AML-193 (cell line): ENCODE measurements at places on chromosomes 11 and 22.

GRCh38 chr11:67640758-67641337, 1.3 kb upstream of the TBX10 start:
- no peak for DNase-seq

DNA sequence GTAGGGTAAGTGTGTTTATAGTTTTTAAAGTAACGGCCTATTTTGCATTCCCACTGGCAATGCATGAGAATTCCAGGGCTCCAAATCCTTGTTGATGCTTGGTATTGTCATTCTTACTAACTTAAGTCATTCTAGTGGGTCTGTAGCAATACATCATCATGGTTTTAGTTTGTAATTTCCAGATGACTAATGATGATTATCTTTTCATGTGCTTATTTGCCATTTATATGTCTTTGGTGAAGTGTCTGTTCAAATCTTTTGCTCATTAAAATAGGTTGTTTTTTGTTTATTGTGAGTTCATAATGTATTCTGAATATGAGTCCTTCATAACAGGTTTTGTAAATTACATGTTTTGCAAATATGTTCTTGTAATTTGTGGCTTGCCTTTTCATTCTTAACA, 31.2 kb downstream of the MTMR3 start:
- no peak for DNase-seq

- DNase-seq: no peak
These were observed 5.6 kb upstream of the LRFN4 start for GRCh38 chr11:66851239-66851596.

DNA sequence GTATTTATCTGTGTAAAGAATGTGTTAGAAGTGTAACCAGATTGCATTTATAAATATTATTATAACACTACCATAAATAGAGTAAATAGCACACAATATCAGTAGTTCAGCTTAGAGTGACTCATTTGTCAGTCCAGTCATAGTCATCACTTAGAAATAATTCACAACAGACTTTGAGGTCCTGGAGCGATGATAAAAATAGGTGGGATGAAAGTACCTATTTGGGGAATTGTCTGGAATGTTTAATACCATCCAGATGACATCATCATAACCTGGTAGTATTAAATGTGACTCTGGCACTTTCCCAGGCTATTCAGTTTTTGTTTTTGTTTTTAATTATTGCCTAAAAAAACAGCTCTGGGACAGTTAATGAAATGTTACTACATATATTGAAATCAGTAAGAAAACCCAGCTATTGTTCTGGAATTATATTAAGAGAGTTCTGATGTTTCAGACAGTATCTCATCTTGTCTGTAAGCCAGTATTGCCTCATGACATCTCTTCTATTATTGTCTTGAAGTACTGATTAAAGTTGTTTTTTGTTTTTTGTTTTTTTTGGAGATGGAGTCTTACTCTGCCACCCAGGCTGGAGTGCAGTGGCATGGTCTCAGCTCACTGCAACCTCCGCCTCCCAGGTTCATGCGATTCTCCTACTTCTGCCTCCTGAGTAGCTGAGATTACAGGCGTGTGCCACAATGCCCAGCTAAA, 74.8 kb downstream of the SIK2 start:
- no peak for DNase-seq

GRCh38 chr22:29012101-29012433, 49.6 kb downstream of the C22orf31 start:
- no peak for DNase-seq

GRCh38 chr22:48807155-48807554, 1020.5 kb downstream of the BRD1 start:
- DNase-seq: no peak

GRCh38 chr22:50269573-50269969, 609 bp downstream of the MAPK11 start:
- DNase-seq: no peak

- DNase-seq: peak; percentile 1
These were observed 214.3 kb downstream of the NXPE2 start for GRCh38 chr11:114892381-114893197.

- peak; percentile 57 for DNase-seq
These were observed 33.2 kb upstream of the ZBTB16 start for GRCh38 chr11:114026355-114026754.

DNA sequence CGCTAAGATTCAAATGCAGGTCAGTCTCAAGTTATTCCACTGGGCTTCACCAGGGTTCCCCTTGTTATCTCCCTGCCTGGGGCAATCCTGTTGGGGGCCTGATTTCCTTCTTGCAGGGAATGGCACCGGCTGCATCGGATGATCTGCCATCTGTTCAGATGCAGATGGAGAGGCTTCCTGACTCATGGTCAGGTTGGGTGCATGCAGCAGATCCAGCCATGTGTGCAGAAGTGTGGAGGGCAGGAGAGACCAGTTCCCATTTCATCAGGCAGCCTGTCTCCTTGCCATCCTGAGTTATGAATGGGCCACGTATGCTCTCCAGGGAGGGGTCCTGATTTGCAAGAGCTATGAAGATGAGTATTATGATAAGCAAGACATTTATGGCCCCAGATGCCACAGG, 161.2 kb upstream of the PLET1 start:
- no peak for DNase-seq

GRCh38 chr22:47034905-47035419, 272.5 kb downstream of the TBC1D22A start:
- DNase-seq: no peak

DNA sequence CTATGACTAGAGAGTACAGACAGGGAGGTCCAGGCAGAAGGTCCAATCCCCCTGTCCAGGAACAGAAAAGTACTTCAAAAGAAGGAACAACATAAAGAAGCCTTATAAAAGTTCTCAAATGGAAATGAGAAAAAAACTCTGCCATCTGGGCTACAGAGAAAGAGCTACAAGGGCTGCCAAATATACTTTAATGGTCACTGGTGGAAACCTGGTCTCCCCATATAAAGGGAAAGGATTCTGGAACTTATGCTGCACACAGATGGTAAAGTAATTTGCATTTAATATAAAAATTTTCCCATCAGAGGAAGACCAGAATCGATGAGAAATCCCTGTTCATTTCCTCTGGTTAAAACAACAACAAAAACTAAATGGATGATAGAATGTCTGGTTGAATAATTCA, 119.4 kb upstream of the MTMR2 start:
- DNase-seq: no peak

GRCh38 chr11:122692444-122692843, 36.9 kb downstream of the UBASH3B start:
- no peak for DNase-seq

DNA sequence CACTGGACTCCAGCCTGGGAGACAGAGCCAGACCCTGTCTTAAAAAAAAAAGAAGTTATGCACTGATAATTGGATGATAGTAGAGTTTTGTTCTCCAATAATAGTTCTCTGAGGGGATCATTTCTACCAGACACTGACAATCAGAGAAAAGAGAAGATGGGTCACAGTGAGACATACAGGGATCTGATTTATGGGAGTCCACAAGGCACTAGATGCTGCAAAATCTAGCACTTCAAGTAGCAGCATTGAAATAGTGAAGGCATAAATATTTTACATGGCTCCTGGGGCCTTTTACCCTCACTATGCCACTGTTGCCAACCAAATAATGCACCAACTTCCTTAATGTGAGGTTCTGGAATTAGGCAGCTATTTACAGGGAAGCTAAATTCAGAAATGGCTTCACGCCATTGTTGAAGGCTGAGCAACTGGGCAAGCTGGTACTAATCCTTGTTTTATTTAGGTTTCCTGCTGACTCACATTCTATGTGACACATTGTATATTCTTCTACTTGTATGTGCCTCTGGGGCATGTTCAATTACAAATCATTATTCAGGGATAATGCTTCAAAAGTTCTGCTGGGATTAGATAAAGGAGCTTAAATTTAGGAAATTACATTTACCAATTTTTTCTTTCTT, 38.2 kb upstream of the ABTB2 start:
- DNase-seq: no peak

DNA sequence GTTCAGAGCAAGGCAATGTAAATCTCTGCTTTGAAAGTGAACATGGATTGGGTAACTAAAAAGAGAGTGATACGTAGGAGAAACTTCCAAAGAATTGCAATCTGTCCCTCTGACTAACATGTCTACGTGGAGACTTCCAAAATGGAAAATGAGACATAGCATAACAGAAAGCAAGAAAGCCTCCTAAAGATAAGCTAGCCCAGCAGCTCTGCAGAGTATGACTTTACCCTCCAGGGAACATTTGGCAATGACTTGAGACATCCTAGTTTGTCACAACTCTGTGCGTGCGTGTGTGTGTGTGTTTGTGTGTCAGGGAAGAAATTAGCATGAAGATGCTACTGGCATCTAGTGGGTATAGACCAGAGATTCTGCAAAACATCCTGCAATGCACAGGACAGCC, 817.4 kb downstream of the NTM start:
- no peak for DNase-seq

GRCh38 chr11:69791276-69792180, 16.4 kb upstream of the FGF4 start:
- DNase-seq: no peak

GRCh38 chr22:19577422-19577966, 53.3 kb upstream of the CLDN5 start:
- no peak for DNase-seq

DNA sequence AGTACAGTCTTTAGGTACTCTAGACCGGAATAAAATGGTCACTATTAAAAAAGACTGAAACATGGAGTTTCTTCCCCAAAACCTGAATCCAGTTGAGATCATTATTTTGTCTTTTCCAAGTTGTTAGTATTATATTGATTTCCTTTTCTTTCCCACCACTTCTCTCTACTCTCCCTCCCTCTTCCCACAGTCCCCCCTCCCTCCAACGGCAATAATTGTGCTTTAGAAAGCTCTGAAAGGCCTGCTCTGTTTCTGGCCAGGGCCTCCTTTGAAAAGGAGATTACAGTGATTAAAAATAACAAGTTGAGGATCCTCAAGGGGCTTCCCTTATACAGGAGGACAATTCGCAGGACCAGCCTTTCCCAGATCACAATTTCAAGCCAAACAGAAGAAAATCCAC, 3.5 kb downstream of the SPON1 start:
- DNase-seq: no peak

DNA sequence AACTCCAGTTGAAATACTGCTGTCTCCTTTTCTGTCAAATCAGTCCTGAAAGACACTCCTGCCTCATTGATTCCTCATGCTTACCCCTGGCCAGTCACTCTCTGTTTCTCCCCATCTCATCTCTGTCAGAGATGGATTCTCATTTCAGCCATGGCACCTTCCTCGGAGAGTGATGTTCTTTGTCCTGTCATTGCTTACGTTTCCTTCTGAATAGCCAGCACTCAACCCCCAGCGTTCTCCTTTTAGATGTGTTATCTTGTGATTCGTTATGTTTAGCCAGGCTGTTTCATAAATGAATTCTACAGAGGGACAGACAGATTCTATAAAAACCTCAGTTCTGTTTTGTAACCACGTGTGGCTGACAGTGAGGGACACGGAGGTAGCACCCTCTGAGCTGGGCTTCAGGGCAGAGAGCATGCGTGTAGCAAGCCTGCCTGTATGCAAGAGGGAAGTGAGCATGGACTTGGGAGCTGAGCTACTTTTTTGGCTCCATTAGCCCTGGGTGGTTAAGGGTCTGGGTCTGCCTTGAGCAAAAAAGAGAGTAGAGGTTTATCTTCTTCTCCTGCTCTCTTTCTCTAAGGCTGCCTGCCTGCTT, 354.6 kb downstream of the DDX10 start:
- DNase-seq: no peak

- peak; percentile 67 for DNase-seq
These were observed 258.5 kb downstream of the FAM76B start for GRCh38 chr11:95531116-95531515.

DNA sequence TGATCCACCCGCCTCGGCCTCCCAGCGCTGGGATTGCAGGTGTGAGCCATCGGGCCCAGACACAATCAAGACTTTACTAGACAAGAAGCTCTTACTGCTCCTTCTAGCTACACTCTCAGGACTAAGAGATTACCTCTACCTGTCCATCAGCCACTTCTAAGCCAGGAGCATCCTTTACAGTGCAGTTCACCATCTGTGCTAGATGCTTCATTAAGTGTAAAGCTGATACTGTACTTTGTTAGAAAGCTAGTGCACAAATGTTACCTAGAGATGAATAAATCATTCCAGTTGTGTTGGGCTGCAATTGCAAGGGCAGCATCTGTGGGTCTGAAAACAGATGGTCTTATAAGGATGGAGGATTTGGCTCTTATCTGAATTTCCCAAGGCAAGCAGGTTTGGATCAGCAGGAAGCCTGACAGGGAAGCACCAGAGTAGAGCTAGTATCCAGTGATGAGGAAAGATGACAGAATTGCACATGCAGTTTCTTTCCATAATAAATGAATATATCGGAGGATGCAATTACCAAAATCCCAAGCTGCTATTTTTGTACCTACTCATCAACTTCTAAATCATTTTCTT, 58.3 kb downstream of the FAM168A start:
- no peak for DNase-seq

- peak; percentile 15 for DNase-seq
These were observed 612 bp downstream of the GTSE1 start for GRCh38 chr22:46297151-46297812.

DNA sequence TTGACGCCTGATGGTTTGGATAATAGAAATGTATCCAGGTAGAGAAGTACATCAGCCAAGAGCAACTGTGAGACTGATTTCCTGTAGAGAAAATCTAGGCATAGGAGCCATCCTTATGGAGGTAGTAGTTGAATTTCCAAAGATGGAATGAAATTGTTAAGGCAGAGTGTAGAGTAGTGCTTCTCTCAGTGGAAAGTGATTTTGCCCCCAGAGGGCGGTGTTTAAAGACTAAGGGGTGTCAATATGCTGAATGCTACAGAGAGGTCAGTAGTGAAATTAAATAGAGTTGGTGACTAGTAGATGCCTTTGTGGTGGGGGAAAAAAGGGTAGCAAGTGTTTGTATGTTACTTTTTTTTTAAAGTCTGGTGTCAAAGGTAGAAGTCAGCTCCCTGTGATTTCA, 54.5 kb downstream of the TRIM44 start:
- DNase-seq: no peak

- DNase-seq: no peak
These were observed 473 bp downstream of the TXN2 start for GRCh38 chr22:36480941-36481392.

- no peak for DNase-seq
These were observed 78.4 kb downstream of the MYO7A start for GRCh38 chr11:77206264-77207018.

DNA sequence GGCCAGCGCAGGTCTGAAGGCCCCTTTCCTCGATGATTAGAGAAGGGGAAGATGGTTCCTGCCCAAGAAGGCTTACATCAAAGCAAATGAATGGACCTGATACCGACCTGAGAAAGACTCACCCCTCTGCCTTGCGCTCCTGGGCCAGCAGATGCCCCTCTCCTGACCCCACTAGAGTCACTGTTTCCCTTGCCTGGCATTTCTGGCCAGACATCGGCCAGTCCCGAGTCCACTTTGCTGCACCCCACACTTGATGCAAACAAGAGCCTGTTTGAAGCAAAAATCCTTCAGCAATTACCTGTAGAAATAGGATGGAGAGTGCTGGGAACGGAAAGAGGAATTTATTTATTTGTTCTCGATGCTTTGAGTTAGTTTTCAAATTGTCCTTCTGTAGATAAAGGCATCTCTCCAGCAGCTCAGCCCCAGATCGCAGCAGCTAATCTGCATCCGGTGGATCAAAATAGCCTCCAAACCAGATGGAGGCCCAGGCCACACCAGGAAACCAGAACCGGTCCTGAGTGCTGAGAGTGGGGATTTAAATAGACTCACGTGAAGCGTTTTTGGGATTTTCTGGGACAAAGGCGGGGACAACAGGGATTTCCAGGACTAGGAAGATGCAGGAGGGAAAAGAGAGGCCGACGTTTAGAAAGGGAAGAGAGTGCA, 148.6 kb downstream of the TRIM29 start:
- no peak for DNase-seq

GRCh38 chr11:122723106-122723505, 67.6 kb downstream of the UBASH3B start:
- DNase-seq: no peak
